ENCODE measurements at places on chromosomes 4 and X. TPM values are rescaled to one million over a fixed set of nuclear protein-coding genes. Genes with fewer than 3 reads are reported as not detected.

Gene PRSS12
- not detected for total RNA-seq

Gene DRD5
- not detected for total RNA-seq

Gene VGLL1
- total RNA-seq = 0.77 TPM

Gene FGF5
- total RNA-seq = not detected

Gene APLN
- total RNA-seq = 1.9 TPM

Gene SPRY1
- total RNA-seq = 46.3 TPM

Gene RHOXF2B
- not detected for total RNA-seq

Gene ADGRG4
- not detected for total RNA-seq

Gene EOLA2
- total RNA-seq = 41.5 TPM

Gene CXCL1
- not detected for total RNA-seq

Gene MAGEE1
- 7.7 TPM for total RNA-seq

Gene FAT1
- total RNA-seq = not detected

Gene ETDA
- total RNA-seq = not detected

Gene MND1
- 31.8 TPM for total RNA-seq

Gene PPP1R2C
- total RNA-seq = not detected

Gene SSX2B
- not detected for total RNA-seq

Gene PLRG1
- total RNA-seq = 74.4 TPM

Gene L1CAM
- 7.2 TPM for total RNA-seq

All from activated naive CD8-positive, alpha-beta T cell treated with anti-CD3 and anti-CD28 coated beads, Interleukin-2, amount 10 ng/mL, durations not matched to agents 7 days and 5 days (primary cell).